Hematopoietic multipotent progenitor cell treated with erythropoietin and hydrocortisone succinate and interleukin-3 and kit ligand, for 17 days (in vitro differentiated cells): ENCODE measurements at places on chromosomes 4 and X.

GRCh38 chr4:47368211-47368610 is 95.3 kb downstream of the COMMD8 start:
- DNase-seq: no peak

- DNase-seq: no peak
These were observed 140.4 kb upstream of the SLITRK2 start for GRCh38 chrX:145677109-145677817.

- no peak for DNase-seq
These were observed 49.7 kb upstream of the DHRSX start for GRCh38 chrX:2550328-2551020.

GRCh38 chrX:46317163-46317562 is 228.1 kb downstream of the ZNF674 start:
- no peak for DNase-seq

- peak; percentile 61 for DNase-seq
These were observed 41.0 kb upstream of the GATB start for GRCh38 chr4:151801547-151802516.

GRCh38 chr4:158462611-158463010 is 59.1 kb upstream of the RXFP1 start:
- DNase-seq: no peak

DNA sequence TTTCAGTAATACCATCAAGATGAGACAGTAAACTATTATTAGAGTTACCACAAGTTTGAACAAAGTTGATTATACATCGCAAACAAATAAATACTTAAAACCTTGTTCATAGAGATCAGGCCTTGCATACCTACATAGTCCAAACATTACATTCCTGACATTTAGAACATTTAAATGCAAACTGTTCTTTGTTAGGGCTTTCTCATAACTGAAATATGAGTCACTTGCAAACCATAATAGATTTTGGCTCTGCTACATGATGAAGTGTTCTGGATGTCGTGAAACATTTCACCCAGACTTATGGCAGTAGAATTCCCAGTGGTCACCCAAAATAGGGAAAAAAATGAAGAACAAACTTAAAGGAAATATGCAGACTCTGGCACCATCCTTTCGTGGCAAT is 75.0 kb downstream of the FAT4 start:
- DNase-seq: no peak

GRCh38 chrX:131270080-131270479 is 19.0 kb downstream of the IGSF1 start:
- DNase-seq: no peak

- no peak for DNase-seq
These were observed 14.7 kb upstream of the CLCN4 start for GRCh38 chrX:10142041-10142599.

DNA sequence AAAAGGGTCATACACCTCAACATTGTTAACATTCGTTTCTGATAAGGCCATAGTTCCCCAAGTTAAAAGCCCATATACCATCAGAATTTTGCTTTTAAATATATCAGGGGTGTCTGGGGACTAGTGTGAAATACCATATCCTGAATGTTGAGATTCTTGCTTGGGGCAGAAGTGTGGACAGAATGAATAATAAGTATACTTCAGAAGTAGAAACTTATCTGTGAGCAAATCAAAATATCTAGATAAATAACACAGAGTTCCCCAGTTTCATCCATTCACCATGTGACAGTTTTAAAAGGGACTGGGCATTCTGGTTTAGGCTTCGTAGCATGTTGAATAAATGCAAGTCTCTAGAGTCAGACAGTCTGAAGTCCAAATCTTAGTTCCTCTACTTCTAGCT is 110.5 kb downstream of the CHRNA9 start:
- no peak for DNase-seq

GRCh38 chr4:20195071-20195885 is 56.4 kb upstream of the SLIT2 start:
- no peak for DNase-seq

GRCh38 chrX:350534-351323 is 32.1 kb upstream of the GTPBP6 start:
- no peak for DNase-seq

DNA sequence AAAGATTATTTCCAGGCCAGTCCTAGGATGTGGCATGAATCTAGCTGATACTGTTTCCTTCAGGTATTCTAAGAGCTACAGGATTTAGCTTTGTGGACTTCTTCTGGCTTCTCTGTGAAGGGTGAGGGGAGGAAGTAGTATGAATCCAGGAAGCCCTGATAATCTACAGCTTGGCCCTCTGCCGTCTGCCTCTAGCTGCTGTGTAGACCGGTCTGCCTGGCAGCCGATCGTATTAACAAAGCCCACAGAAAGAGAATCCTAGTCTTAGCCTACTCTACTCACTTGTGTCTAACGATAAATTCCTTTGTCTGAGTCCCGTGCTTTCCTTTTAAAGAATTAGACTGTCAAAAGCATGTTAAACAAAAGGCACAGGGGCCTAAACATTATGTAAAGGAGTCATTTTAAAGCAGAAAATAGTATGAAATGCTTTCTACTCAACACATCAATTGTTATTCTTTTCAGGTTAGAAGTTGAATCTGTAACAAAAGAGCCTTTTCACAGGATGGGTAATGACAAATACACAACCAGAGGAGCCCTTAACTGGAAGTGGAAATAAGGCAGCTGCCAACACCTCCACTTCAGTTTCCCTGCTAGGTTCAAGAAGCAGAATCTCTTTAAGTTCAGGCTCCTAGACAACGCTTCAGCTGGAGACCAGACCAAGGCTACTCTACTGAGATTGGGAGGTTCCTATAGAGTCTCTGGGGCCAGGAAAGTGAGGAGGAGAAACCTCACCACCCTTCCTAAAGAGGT is 48.9 kb upstream of the UCP1 start:
- no peak for DNase-seq

- no peak for DNase-seq
These were observed 696.5 kb downstream of the ADGRL3 start for GRCh38 chr4:61896634-61897033.

DNA sequence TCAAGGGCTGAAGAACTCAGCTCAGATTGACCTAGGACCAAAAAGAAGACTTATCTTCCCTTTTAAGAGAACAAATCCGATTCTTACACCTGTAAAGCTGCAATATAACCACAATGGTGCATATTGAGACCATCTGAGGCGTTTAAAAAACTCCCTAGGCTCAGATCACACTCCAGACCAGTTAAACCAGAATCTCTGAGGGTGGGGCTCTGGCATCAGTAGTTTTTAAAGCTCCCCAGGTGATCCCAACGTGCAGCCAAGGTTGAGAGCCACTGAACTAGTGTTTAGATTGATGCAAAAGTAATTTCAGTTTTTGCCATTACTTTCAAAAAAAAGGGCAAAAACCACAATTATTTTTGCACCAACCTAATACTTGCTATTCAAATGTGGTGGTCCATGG is 73.9 kb upstream of the GPM6B start:
- DNase-seq: no peak

- DNase-seq: no peak
These were observed 102.1 kb upstream of the FAM9B start for GRCh38 chrX:9135901-9136510.

DNA sequence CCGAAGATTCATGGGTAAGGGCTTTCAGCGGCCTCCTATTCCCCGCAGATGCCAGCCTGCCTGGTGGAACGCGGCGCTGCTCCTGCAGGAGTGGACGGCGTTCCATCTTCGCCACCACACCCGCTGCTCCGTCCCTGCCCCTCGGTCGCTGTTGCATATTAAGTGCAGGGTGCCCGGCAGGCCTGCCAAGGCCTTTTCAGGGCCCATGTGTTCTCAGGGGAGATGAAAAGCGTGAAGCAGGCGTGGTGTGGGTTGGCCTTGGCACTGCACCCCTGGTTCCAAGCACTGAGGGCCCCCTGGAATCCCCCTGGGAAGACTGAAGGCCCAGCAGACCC is 52.0 kb downstream of the SORCS2 start:
- no peak for DNase-seq

GRCh38 chr4:121938282-121939092 is 13.4 kb downstream of the TRPC3 start:
- DNase-seq: no peak

- no peak for DNase-seq
These were observed 205.9 kb downstream of the TLL1 start for GRCh38 chr4:166078955-166079354.

DNA sequence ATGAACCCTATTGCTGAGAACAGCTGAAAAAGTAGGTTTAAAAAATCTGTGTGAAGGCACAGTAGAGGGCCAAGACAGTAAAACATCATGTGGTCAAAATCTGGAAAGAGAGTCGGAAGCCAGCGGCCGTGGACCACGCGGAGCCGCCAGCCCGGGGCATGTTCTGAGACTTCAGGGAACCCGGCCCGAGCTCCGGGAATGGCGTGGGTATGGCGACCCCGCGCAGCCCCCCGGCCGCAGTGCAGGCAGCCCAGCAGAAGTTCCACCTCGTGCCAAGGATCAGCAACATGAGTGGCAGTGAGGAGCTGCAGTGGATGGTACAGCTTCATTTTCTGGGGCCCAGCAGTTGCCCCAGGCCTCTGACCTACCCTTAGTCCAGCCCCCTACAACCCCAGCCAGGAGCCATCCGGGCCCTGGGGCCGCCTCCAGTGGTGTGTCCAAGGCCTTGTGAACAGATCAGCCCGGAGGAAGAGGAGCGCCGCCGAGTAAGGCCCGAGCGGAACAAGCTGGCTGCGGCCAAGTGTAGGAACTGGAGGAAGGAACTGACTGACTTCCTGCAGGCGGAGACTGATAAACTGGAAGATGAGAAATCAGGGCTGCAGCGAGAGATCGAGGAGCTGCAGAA is 94.2 kb downstream of the LARP1B start:
- no peak for DNase-seq

GRCh38 chr4:73459048-73459421 is 22.5 kb upstream of the AFM start:
- DNase-seq: no peak

GRCh38 chr4:24856586-24856985 is 56.3 kb downstream of the CCDC149 start:
- no peak for DNase-seq

GRCh38 chrX:53000447-53001135 is 42.3 kb upstream of the FAM156A start:
- no peak for DNase-seq

DNA sequence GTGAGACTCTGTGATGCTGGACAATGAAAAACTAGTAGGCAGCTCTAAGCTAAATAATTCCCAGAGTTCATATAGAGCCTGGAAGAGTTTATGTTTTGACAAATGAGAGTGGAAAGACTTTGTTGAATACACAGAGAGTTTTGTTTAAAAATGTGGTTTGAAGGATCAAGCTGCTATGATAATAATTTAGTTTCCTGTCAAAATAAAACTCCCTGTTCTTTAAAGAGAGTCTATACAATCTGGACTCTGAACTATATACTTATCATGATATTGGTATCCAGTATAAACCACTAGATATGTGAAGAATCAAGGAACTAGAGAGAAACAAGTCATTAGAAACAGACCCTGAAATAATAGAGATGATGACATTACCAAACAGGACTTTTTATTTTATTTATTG is 158.6 kb downstream of the C4orf33 start:
- no peak for DNase-seq

DNA sequence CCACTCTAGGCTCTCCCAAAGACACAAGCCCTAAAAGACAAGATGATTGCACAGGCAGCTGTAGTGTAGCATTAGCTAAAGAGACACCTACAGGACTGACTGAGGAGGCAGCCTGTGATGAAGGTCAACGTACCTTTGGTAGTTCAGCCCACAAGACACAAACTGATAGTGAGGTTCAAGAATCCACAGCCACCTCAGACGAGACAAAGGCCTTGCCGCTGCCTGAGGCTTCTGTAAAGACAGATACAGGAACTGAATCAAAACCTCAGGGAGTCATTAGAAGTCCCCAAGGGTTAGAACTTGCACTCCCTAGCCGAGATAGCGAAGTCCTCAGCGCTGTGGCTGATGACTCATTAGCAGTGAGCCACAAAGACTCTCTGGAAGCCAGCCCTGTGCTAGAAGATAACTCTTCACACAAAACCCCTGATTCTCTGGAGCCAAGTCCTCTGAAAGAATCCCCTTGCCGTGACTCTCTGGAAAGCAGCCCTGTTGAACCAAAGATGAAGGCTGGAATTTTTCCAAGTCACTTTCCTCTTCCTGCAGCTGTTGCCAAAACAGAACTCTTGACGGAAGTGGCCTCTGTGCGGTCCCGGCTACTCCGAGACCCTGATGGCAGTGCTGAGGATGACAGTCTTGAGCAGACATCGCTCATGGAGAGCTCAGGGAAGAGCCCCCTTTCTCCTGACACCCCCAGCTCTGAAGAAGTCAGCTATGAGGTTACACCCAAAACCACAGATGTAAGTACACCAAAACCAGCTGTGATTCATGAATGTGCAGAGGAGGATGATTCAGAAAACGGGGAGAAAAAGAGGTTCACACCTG is 306.3 kb downstream of the ANK2 start:
- no peak for DNase-seq

GRCh38 chrX:38999967-39000745 is 198.9 kb downstream of the MID1IP1 start:
- no peak for DNase-seq

GRCh38 chrX:13082206-13083065 is 38.0 kb upstream of the FAM9C start:
- no peak for DNase-seq
